ENCODE measurements at places on chromosomes 7 and 10. TPM values are rescaled to one million over a fixed set of nuclear protein-coding genes. Genes with fewer than 3 reads are reported as not detected.

OPN4 gene
- total RNA-seq = not detected

MYO1G gene
- 150 TPM for total RNA-seq

GRCh38 chr10:84517554-84517953, 189.2 kb downstream of the CCSER2 start:
- no peak for DNase-seq

DNA sequence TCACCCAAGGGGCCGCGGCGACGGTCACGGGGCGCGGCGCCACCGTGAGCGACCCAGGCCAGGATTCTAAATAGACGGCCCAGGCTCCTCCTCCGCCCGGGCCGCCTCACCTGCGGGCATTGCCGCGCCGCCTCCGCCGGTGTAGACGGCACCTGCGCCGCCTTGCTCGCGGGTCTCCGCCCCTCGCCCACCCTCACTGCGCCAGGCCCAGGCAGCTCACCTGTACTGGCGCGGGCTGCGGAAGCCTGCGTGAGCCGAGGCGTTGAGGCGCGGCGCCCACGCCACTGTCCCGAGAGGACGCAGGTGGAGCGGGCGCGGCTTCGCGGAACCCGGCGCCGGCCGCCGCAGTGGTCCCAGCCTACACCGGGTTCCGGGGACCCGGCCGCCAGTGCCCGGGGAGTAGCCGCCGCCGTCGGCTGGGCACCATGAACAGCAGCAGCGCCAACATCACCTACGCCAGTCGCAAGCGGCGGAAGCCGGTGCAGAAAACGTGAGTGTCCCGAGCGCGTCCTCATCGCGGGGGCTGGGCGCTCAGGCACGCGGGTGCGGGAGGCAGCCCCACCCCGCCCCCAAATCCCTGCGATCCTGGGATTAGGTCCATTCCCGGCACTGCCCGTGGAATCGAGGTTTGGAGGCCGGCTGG, 509 bp downstream of the AHR start:
- no peak for DNase-seq

GPR37 gene
- under 0.01 TPM for total RNA-seq

GRCh38 chr10:109156396-109156795, 766.9 kb downstream of the XPNPEP1 start:
- no peak for DNase-seq
